ENCODE measurements at places on chromosomes 1 and 21.

DNA sequence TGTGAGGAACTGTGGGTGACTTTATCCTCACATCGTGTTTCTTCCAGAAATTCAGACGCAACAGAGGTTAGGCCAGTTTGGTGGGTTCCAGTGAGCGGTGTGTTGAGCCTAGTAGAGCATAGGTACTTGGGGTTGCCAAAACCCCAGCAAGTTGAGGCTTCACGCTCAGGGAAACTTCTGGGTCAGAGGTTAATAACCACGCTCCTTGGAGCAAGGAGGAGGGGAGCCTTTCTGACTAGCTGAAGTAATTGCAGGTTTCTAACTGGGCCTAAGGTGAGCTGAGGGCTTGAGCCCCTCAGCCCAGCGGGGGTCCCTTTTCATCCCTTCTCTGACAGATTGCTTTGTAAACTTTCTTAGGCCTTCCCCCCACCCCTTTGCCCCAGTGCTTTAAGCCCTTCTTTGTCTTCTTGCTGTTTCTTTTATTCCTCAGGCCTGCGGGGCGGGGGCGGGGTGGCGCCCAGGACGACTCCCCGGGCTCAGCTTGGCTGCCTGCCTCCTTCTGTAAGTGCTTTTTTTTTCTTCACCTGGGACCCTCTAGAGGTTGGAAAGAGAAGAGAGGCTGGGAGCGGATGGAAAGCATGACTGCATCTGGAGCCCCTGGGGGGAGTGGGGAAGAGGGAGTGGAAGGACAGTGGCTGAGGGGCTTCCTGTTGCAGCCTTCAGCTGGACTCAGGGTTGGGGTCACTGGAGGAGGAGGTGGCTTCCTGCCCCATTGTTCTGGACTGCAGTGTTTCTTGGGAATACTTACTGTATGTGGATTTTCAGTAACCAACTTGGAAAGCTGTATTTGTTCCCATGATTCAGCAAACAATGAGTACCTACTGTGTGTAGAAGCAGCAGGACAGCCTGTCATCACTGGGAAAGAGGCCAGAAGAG is 1.3 kb upstream of the ZNF436 start:
- peak; percentile 97 for DNase-seq

GRCh38 chr1:58108783-58109182 is 437.7 kb downstream of the OMA1 start:
- DNase-seq = no peak

- DNase-seq = no peak
Observed at GRCh38 chr1:240739754-240740153, 127.8 kb upstream of the GREM2 start.

DNA sequence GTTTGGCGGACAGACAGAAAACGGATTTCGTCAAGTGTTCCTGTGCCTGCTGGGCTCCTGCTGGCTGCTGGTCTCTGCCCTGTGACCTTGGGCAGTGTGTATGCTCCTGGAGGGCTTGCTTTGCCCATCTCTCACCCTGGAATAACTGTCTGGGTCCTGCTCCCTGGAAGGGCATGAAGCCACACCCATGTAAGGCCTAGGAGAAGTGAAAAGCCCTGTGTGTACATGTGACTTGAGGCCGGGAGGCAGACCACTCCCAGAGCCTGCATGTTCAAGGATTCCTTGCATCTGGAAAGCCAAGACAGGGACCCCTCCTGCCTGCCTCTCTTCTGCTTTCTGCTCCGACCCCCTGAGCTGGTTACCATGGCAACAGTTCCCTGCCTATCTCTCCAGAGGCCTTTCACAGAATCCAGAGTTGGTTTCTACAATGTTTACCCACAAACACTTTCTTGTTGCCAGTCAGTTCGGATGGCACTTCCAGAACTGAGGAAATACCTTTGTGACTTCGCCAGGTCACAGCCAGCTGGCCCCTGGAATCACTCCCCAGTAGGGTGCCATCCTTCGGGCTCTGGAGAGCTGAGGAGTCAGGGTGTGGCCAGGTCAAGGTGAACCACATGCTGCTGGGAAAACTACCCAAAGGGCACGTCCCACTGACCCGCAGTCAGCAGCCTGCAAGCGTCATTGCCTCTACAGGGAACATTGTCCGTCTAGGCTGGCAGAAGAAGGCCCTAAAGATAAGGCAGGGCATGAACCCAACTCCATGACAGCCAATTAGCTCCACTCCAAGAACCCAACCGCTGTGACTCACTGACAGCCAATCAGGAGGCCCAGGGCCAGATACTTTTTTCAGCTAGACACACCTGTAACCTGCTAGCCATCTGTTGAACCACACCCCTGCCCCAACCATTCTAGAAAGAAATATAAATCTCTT is 14.7 kb upstream of the GPR37L1 start:
- peak; percentile 70 for DNase-seq

DNA sequence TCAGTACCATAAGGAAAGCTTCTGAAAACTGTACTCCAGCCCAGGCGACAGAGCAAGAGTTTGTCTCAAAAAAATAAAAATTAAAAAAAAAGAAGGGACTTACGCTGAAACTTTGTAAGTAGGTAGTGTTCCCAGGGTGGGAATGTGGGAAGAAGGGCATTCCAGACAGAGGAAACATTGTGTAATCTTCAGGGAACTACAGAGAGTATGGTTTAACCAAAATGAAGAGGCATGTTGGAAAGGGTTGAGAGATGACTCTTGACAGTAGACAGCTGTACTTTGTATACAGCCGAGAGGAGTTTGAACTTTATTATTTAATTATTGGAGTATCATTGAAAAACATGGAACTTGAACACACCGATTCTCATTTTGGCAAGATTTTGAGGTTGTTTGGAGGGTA is 43.0 kb downstream of the PPP2R5A start:
- no peak for DNase-seq

GRCh38 chr1:224454402-224455055 is 19.9 kb upstream of the WDR26 start:
- no peak for DNase-seq

- peak; percentile 33 for DNase-seq
Observed at GRCh38 chr1:149884433-149885338, 14.7 kb upstream of the BOLA1 start.

- no peak for DNase-seq
Observed at GRCh38 chr1:64711266-64711665, 33.6 kb upstream of the RAVER2 start.

- DNase-seq = no peak
Observed at GRCh38 chr1:39076127-39076798, 50.1 kb downstream of the NDUFS5 start.

GRCh38 chr1:98794196-98794886 is 132.8 kb downstream of the SNX7 start:
- DNase-seq = peak; percentile 72

- no peak for DNase-seq
Observed at GRCh38 chr1:167229719-167230385, 9.2 kb downstream of the POU2F1 start.

- no peak for DNase-seq
Observed at GRCh38 chr1:109298666-109299557, 7.9 kb downstream of the MYBPHL start.

- DNase-seq = peak; percentile 90
Observed at GRCh38 chr1:17661546-17662157, 93.5 kb upstream of the ACTL8 start.

- DNase-seq = no peak
Observed at GRCh38 chr1:184866991-184867788, 107.1 kb downstream of the NIBAN1 start.

GRCh38 chr21:17803536-17803935 is 15.6 kb downstream of the C21orf91 start:
- DNase-seq = no peak

DNA sequence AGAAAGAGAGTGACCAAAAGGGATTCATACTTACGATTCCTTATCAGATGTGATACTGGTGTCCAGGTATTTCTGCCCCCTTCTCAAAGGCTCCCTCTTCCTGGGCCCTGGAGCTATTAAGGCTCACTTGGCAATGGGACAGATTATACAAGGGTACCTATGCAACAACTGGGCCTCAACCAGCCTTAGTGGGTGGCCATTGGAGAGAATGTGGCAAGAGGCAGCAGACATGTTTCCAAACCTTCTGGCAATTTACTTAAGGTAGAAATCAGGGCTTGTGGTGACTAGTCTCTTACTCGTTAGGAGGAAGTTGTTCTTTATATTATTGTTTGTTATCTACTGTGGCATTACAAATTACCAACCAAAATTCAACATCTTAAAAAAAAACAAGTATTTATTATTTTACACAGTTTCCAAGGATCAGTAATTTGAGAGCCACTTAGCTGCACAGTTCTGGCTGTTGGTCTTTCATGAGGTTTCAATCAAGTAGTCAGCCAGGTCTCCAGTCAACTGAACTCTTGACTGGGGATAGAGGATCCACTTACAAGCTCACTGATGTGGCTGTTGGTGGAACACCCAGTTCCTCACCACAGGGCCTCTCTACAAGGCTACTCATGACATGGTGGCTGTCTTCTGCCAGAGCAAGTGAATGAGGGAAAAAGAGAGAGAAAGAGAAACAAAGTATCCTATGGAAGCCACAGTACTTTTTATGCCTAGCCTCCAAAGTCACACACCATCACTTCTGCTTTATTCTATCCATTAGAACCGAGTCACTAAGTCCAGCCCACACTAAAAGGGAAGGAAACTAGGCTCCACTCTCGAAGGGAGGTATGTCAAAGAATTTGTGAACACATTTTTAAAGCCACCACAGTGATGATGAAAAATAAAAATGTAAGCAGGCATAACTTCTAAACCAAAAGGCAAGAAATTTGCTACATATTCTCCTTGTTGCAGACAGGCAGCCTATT is 10.7 kb downstream of the ZNF648 start:
- no peak for DNase-seq

DNA sequence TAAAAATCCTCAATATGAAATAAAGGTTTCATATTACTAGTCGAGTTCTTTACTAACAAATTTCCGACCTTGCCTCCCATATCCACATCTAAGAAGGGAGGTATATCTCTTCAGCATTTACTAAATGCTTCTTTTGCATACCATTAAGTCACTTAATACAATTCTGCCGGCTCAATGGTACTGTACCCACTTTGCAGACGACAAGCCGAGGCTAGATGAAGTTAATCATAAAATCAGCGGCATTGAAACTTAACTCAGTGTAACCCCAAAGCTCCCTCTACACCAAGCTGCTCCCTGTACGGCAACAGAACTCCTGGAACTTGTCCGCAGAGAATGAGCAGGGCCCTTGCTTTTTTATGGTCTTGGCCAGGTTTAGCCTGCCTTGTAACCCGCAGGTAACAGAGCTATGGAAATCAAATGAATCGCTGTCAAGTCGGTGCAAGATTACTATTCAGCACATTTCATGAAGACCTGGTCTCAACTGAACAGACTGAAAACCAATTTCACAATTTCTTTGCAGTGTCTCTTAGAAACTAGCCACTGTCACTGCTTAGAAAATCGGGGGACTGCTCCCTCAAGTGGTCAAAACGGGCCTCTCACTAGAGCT is 738 bp downstream of the INTS7 start:
- DNase-seq = no peak

DNA sequence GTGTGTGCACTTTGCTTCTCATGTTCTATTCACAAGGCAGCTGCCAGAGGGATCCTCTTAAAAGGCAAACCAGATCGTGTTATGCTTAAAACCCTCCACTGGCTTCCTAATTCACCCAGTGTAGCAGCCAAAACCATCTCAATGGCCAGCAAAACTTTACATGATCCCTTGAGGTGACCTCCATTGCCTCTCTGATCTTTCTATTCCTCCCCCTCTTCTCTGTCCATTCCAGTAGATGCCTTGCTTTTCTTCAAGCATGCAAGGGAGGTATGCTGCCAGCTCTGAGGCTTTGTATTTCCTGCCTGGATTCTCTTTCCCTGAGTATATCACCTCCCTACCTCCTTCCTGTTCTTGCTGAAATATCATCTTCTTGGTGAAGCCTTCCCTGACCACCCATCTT is 93.2 kb upstream of the KCNK2 start:
- DNase-seq = no peak

- peak; percentile 26 for DNase-seq
Observed at GRCh38 chr1:204711947-204712701, 26.6 kb upstream of the LRRN2 start.

DNA sequence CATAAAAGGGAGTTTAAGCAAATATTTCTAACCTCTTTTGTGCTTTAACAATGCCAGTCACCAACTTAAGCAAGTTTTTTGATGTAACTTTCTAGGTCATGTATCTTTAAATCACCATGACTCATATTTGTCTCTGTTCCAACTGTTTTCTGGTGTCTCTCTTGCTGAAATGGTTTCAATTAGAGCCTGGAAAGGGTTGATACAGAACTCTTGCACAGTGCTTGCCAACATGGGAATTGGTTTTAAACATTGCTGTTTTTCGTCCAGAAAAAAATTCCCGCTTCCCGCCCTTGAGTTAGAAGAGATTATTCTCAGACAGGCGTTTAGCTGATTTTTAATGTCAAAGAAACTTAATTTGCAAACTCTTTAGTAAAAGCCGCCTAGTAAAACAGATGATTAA is 46.4 kb upstream of the SLC22A15 start:
- DNase-seq = no peak

DNA sequence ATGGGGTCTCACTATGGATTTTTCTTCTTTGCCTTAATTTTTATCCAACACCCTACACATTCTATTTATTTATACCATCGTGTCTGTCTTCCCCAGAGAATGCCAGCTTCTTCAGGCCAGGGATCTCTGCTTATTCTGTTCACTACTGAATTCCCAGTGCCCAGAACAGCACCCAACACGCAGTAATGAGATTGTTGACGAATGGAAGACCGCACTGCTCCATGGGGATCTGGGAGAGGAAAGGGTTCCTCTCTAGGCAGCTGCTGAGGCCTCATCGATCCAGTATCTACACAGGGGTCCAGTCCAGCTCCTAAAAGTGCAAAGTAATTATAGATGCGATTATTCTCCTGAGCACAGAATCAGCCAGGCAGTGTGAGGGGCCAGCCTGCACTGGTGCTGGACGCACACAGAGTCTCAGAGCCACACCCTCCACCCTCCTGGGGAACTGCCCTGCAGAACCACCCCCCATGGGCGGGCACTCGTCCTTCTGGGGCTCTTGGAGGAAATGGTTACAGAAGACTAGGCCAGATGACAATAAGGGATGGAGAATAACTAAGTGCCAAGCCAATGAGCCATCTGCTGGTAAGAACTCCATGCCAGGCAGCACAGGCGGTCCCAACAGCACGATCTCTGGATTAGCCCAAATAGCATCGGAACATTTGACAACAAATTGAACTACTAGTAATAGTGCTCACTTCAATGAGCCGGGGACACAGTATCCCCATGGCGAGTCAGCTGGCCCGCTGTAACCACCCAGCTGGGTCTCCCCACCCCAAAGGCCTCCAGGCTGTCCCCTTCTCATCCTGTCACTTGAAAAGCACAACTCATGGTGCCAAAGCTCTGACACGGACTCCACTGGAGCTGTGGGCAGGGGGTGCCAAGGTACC is 1.7 kb upstream of the PDE9A start:
- DNase-seq = no peak

DNA sequence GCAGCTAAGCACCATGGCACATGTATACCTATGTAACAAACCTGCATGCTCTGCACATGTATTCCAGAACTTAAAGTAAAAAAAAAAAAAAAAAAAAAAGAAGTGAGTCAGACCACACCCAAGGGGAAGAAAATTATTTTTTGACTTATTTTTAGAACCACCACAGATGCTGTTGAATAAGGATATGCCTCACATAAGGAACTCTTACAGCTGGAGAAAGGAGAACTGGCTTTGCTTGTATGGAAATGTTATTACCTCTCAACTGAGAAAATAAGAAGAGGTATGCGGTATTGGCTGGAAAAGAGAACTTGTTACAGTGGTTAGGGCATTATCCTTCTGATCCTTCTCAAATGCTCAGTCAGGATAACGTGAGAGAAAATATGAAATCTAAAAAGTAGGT is 27.5 kb upstream of the FCER1A start:
- no peak for DNase-seq
